ENCODE measurements at places on chromosomes 7 and 10. TPM values are rescaled to one million over a fixed set of nuclear protein-coding genes. Genes with fewer than 3 reads are reported as not detected.

The PHYHIPL gene
- total RNA-seq: not detected

- no peak overlapping the region for H3K4me3 ChIP-seq
- H3K27ac ChIP-seq: no peak overlapping the region
- DNase-seq: no peak
- no peaks in the 10 kb centered on the region for H3K4me1 ChIP-seq
- H3K36me3 ChIP-seq: no peaks in the 10 kb centered on the region
Measured at GRCh38 chr10:45370202-45370955, 3.6 kb upstream of the ALOX5 start.

The CD36 gene
- total RNA-seq: 8.7 TPM

DNA sequence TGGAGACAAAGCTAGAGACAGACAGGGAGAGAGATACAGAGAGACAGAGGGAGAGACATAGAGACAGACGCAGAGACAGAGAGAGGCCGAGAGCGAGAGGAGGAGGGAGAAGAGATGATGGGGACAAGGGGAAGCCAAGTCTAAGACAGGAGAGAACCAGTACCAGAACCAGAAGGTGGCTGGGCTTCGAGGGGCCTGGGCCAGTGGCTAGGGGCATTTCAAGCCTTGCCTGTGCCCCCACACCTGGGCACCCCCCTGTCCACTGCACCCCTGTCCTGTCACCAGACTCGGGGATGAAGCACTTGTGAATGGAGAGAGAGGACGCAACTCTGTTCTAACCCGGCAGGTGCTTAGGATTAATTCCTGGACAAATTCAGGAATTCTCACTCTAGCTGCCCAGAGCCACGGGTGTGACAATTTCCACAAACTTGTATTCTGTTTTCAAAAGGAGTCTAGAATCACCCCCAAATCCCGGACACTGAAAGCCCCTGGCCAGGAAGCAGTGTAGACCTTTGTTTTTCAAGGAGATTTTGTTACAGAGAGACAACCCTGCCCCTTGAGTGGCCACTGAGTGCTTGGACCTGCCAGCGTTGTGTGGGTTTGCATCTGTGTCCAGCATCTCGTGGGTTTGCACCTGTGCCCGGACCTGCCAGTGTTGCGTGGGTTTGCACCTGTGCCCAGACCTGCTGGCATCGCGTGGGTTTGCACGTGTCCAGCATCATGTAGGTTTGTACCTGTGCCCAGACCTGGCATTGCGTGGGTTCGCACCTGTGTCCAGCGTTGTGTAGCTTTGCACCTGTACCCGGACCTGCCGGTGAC, 157.3 kb downstream of the WDR37 start:
- no peak overlapping the region for H3K4me3 ChIP-seq
- no peak overlapping the region for H3K27ac ChIP-seq
- H3K36me3 ChIP-seq: no peaks in the 10 kb centered on the region
- no peak for DNase-seq
- H3K4me1 ChIP-seq: no peaks in the 10 kb centered on the region

The CYP3A4 gene
- total RNA-seq: 0.67 TPM

The NIPSNAP2 gene
- 32.2 TPM for total RNA-seq

GRCh38 chr10:32332299-32332750, 14.6 kb downstream of the EPC1 start:
- peaks cover 23% of the 10 kb centered on the region for H3K4me1 ChIP-seq
- no peak overlapping the region for H3K4me3 ChIP-seq
- no peaks in the 10 kb centered on the region for H3K27me3 ChIP-seq

The UNCX gene
- total RNA-seq: not detected

DNA sequence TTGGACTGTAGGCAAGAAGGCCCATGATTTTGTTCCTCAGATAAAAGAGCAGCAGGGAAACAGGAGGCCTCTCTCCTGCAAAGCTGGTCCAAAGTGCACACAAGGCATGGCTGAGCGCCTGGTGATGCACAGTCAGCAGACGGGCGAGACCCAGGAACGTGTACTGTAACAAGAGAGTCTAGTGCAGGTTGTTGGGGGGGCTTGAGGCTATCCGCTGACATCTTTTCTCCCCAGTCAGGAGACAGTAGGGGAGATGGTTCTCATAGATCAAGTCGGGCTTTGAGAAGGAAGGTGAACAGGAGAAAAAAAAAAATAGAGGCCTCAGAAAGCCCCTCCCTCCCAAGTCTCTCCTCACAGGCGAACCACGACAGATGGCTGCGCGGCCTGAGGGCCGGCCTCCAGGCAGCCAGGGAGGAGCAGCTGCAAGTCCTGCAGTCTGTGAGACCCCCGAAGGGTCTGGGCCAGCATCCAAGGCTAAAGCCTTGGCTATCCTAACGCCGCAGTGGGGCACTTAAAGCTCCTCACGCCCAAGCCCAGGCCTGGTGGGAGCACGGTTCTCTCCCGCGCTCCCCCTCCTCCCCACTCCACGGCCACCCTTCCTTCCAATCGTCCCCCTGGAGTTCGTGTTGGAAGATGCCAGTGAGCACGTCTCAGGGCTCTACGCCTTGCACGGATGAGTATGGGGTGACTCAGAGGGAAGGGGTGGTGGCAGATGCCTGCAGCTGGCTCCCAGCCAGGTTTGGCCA, 68.3 kb downstream of the PRKAG2 start:
- H3K27ac ChIP-seq: no peak overlapping the region
- H3K4me3 ChIP-seq: no peak overlapping the region
- DNase-seq: no peak
- no peaks in the 10 kb centered on the region for H3K4me1 ChIP-seq

DNA sequence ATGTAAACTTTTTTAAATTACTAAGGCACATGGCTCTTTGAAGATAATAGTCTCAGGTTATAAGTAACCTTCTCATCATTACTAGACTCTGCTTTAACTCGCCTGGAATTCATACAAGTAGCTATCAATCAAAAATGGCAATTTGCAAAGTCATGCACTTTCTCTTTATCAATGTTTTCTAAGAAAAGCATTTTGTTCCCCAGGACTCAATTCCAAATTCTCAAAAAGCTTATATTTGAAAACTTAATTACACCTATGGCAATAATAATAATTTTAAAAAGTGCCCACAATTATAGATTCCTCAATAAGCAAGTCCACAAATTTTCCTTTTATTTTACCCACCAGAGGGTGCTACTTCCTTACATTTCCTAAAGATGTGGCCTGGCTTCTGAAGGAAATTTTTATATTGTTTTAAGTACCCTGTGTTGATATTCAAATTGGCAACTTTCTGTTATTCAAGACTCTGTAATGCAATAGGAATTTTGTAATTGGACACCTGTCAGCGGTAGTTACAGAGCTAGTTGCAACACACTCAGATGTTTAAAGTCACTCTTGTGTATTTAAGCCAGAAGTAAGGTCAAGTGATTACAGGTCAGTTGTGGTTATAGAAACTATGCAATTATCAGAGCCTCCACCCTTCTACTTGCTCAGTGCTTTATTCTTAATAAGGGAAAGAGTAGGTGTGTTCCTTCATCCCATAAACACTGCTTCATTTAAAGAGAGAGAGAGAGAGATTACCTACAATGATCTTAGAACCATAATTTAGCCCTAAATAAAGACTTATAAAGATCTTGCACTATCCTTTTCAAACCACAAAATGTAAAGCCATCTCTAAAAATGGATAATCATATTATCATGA, 47.1 kb upstream of the HYAL4 start:
- H3K27me3 ChIP-seq: no peaks in the 10 kb centered on the region
- no peaks in the 10 kb centered on the region for H3K36me3 ChIP-seq
- no peak overlapping the region for H3K4me3 ChIP-seq

- DNase-seq: no peak
- H3K4me3 ChIP-seq: no peak overlapping the region
- H3K27me3 ChIP-seq: no peaks in the 10 kb centered on the region
- no peaks in the 10 kb centered on the region for H3K4me1 ChIP-seq
Measured at GRCh38 chr10:93903051-93903450, 9.3 kb downstream of the SLC35G1 start.

The PIK3AP1 gene
- total RNA-seq: 12.4 TPM

The MNX1 gene
- 14.5 TPM for total RNA-seq

DNA sequence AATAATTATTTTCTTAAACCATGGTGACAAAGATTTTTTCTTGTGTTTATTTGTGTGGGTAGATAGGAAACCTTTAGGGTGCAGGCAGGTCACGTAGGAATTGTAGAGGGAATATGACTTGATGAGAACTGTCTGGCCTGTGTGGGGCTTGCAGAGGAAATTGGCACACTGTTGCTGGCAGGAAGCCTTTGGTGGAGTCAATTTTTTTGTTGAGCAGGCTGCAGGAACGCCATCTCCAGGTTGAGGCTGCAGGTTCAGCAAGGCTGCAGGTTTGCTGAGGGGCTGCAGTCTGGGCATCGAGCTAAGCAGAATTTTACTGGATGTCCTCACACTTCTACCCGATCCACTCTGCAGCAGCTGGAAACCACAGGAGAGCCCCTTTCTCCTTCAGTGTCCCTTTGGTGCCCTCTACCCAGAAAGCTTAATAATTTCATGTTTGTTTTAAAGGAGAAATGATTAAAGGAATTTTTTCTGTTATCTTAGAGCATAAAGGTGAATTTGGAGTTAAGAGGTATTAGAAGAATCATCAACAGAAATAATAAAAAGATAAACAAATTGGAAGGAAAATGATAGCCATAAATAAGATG, 37.0 kb downstream of the TBC1D12 start:
- no peak overlapping the region for H3K4me3 ChIP-seq
- DNase-seq: peak; percentile 27
- H3K27ac ChIP-seq: no peak overlapping the region
- H3K36me3 ChIP-seq: no peaks in the 10 kb centered on the region

DNA sequence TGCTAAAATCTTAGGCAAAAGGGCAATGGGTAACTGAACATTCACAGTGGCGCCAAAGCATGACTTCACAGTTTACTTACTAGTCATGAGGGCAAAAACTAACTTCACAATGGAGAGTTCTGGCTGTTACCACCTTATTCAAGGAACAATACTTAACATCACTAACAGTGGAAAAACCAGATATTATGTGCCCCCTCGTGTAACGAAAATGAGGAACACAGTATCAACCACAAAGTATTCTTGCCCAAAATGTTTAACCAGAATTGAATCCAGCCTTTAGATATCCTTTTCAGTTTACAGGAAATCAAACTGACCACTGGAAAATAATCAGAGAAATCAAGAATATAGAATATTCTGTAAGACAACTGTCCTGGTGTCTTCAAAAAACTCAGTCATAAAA, 9.5 kb downstream of the C7orf25 start:
- no peak for DNase-seq
- H3K4me1 ChIP-seq: peaks cover under 1% of the 10 kb centered on the region
- no peaks in the 10 kb centered on the region for H3K27me3 ChIP-seq
- no peaks in the 10 kb centered on the region for H3K36me3 ChIP-seq
- no peak overlapping the region for H3K4me3 ChIP-seq

DNA sequence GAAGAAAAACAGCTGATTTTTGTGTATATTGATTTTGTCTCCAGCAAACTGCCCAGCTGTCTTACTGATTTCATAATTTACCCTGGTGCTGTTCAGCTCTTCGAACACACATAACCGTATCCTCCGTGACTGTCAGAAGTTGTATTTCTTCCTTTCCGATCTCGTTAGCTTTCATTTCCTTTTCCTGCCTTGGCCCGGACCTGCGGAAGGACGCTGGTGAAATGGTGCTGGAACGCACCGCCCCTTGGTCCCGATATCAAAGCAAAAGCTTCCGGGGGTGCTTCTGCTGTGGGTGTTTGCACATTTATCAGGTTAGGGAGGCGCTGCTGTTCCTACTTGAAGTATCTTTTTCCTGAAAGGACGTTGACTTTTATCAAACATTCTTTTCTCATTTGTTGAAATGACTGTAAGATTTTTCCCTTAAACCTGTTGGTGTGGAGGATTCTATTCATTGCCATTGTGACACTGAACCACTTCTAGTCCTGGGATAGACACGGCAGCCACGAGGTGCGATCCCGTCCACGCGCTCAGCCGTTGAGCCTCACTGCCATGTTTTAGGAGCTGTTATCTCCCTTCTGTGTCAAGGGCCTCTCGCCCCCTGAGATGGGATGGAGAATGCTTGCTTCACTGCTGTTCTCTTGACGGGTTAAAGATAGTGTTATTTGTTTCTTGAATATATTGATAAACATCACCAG, 72.6 kb downstream of the FOXL3 start:
- no peaks in the 10 kb centered on the region for H3K27me3 ChIP-seq
- no peaks in the 10 kb centered on the region for H3K4me1 ChIP-seq
- H3K36me3 ChIP-seq: no peaks in the 10 kb centered on the region
- no peak overlapping the region for H3K27ac ChIP-seq
- no peak for DNase-seq

GRCh38 chr7:2571409-2571808, 12.6 kb downstream of the IQCE start:
- no peak for DNase-seq
- no peaks in the 10 kb centered on the region for H3K4me1 ChIP-seq
- no peak overlapping the region for H3K27ac ChIP-seq
- no peaks in the 10 kb centered on the region for H3K27me3 ChIP-seq
- H3K4me3 ChIP-seq: no peak overlapping the region
- H3K36me3 ChIP-seq: no peaks in the 10 kb centered on the region

The SYNPO2L gene
- total RNA-seq: not detected

- H3K4me3 ChIP-seq: no peak overlapping the region
- H3K4me1 ChIP-seq: peaks cover 12% of the 10 kb centered on the region
- peak; percentile 37 for DNase-seq
- H3K27ac ChIP-seq: no peak overlapping the region
- H3K27me3 ChIP-seq: no peaks in the 10 kb centered on the region
Measured at GRCh38 chr10:113000876-113001598, 51.0 kb downstream of the TCF7L2 start.

The FAM25A gene
- not detected for total RNA-seq

DNA sequence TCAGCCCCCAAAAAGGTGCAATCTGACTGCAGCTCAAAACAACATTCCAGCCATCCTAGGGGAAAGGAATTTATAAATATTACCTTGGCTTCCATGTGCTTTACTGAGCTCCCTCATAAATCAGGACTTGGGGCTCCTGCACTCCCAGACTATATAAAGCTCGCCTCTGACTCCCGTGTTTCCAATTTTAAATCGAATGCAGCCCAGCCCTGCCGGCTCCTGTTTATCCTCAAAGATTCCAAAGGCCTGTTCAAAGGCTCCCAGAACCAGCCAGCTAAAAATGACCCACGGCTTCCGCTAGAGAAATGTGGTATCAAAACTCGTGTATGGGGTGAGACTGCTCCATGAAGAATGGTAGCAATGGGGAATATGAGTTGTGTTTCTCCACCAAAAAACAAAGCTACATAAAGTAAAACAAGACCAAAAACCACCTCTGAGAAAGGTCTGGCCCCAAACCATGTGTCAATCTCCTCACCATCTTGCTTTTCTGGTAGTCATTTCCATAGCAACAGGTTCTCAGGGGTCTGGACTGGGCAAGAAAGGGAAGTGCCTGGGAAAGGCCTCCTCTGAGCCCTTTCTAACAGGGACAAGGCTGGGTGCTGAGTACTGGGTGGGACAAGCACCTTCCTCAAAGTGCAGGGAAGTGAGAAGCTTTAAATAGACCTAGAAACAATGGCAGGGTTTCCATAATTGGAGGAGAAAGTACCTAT, 5.1 kb downstream of the CALML3 start:
- no peak overlapping the region for H3K27ac ChIP-seq
- no peaks in the 10 kb centered on the region for H3K4me1 ChIP-seq
- no peak overlapping the region for H3K4me3 ChIP-seq
- no peaks in the 10 kb centered on the region for H3K36me3 ChIP-seq
- H3K27me3 ChIP-seq: no peaks in the 10 kb centered on the region
- DNase-seq: no peak

- DNase-seq: no peak
- H3K27ac ChIP-seq: no peak overlapping the region
- no peaks in the 10 kb centered on the region for H3K27me3 ChIP-seq
- H3K4me1 ChIP-seq: no peaks in the 10 kb centered on the region
- no peak overlapping the region for H3K4me3 ChIP-seq
- no peaks in the 10 kb centered on the region for H3K36me3 ChIP-seq
Measured at GRCh38 chr10:93726024-93726423, 23.6 kb upstream of the FRA10AC1 start.

Measured in colonic mucosa (tissue), 4 donors.